Upper lobe of left lung (tissue), 6 donors: ENCODE measurements at places on chromosomes 2 and 18. TPM values are rescaled to one million over a fixed set of nuclear protein-coding genes. Genes with fewer than 3 reads are reported as not detected.

APCDD1 gene
- 10.2 TPM for total RNA-seq

GRCh38 chr2:31333046-31333445 lies 81.5 kb downstream of the XDH start:
- H3K4me3 ChIP-seq: no peak overlapping the region
- no peaks in the 10 kb centered on the region for H3K27me3 ChIP-seq
- DNase-seq: no peak
- H3K27ac ChIP-seq: no peak overlapping the region
- peaks cover 5% of the 10 kb centered on the region for H3K4me1 ChIP-seq

DNA sequence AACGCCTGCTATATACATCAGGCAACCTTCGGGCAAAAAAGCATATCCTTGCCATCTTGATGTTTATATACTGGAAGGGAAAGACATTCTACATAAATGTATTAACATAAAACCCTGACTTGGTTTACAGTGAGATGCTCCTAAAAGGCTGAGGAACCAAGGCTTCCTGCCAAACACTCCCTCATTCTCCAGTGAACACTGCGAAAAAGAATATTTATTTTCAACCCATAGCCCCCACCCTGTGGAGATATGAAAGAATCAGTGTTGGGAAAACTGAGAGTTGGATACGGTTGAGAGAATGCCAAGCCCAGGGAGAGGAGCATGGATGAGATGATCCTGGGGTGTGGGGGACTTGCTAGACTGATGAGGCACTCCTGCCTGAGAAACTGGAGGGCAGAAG lies 94.9 kb downstream of the PIEZO2 start:
- no peaks in the 10 kb centered on the region for H3K36me3 ChIP-seq
- no peak overlapping the region for H3K4me3 ChIP-seq
- H3K27me3 ChIP-seq: no peaks in the 10 kb centered on the region
- no peaks in the 10 kb centered on the region for H3K4me1 ChIP-seq

GRCh38 chr2:67528320-67528719 lies 131.2 kb downstream of the ETAA1 start:
- no peaks in the 10 kb centered on the region for H3K36me3 ChIP-seq
- no peak for DNase-seq
- H3K4me3 ChIP-seq: no peak overlapping the region
- H3K27me3 ChIP-seq: no peaks in the 10 kb centered on the region
- no peaks in the 10 kb centered on the region for H3K4me1 ChIP-seq
- no peak overlapping the region for H3K27ac ChIP-seq

CREG2 gene
- not detected for total RNA-seq

DNA sequence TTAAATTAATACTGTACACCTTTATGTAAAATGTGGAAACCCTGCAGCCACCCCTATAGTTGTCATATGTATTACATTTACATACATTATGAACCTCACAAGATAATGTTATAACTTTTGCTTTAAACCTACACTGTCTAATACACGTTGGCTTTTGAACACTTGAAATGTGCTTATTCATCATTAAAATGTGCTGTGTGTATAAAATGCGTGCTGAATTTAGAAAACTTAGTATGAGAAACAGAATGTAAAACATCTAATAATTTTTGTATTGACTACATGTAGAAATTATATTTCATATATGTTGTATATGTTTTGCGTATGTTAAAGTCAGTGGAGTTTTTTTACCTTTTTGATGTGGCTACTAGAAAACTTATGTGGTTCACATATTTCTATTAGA lies 68.8 kb downstream of the MAPRE2 start:
- DNase-seq: no peak
- H3K27me3 ChIP-seq: no peaks in the 10 kb centered on the region
- no peaks in the 10 kb centered on the region for H3K4me1 ChIP-seq
- no peak overlapping the region for H3K27ac ChIP-seq
- H3K4me3 ChIP-seq: no peak overlapping the region
- H3K36me3 ChIP-seq: no peaks in the 10 kb centered on the region

- no peak for DNase-seq
- no peak overlapping the region for H3K27ac ChIP-seq
Measured at GRCh38 chr2:10501980-10502802, 54.1 kb upstream of the ODC1 start.

GRCh38 chr2:10385933-10386773 lies 62.0 kb downstream of the ODC1 start:
- H3K4me1 ChIP-seq: peaks cover 91% of the 10 kb centered on the region
- H3K27me3 ChIP-seq: no peaks in the 10 kb centered on the region
- peak overlapping the region; percentile 70 for H3K27ac ChIP-seq

DNA sequence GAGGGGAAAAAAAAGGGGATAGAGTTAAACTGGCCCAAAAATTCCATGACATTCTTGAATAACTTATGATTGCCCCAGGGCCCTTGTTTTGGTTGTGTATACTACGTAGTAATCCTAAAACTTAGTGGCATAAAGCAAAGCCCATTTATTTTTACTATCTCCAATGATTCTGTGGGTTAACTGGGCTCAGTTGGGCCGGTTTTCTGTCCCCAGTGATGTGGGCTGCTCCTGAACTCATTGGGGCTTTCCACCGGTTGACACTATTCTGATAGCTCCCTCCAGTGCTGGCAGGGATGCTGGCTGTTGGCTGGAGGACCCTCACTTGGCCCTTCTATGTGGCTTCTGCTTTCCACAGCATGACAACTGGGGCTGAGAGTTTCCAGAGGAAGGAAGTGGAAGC lies 60.0 kb upstream of the TGIF1 start:
- H3K27ac ChIP-seq: no peak overlapping the region
- DNase-seq: no peak
- H3K4me1 ChIP-seq: no peaks in the 10 kb centered on the region
- no peaks in the 10 kb centered on the region for H3K36me3 ChIP-seq
- H3K27me3 ChIP-seq: no peaks in the 10 kb centered on the region

DNA sequence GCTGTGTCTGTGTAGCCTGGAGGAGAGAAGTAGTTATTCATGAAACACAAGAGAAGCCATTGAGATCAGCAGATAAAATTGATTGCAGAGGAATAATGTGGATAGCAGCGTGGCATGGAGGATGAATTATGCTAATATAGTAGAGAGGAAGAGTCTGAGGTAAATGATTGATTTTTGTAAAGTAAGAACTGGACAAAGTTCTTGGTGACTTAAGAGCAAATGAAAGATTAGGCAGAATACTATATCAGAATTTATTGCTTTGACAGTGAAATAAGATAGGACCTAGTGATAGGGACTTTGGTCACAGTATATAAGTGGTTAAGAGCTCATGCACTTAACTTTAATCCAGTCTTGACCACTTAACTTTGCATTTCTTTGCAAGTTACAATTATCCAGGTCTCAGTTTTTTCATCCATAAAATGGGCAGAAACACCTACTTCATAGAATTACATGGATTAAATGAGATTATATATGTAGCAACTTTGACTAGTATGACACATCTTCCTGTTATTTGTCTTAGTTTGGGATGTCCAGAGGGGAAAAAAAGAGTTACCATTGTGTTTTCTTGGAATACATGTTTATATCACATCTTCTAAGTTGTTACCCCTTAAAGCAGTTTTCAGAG lies 29.1 kb downstream of the ACVR2A start:
- H3K4me3 ChIP-seq: no peak overlapping the region
- H3K27me3 ChIP-seq: no peaks in the 10 kb centered on the region
- no peaks in the 10 kb centered on the region for H3K4me1 ChIP-seq
- no peak for DNase-seq
- H3K27ac ChIP-seq: no peak overlapping the region
- no peaks in the 10 kb centered on the region for H3K36me3 ChIP-seq

GRCh38 chr2:95041060-95041823 lies 15.7 kb downstream of the MAL start:
- peak overlapping the region; percentile 5 for H3K27ac ChIP-seq
- no peak for DNase-seq
- H3K36me3 ChIP-seq: no peaks in the 10 kb centered on the region
- H3K4me3 ChIP-seq: no peak overlapping the region
- no peaks in the 10 kb centered on the region for H3K27me3 ChIP-seq

TRIB2 gene
- total RNA-seq: 25.4 TPM

PRKAG3 gene
- not detected for total RNA-seq

TUBA4B gene
- total RNA-seq: 2.7 TPM

- no peak overlapping the region for H3K4me3 ChIP-seq
- no peak overlapping the region for H3K27ac ChIP-seq
- no peak for DNase-seq
Measured at GRCh38 chr2:64910972-64911433, 78.2 kb upstream of the SLC1A4 start.

DNA sequence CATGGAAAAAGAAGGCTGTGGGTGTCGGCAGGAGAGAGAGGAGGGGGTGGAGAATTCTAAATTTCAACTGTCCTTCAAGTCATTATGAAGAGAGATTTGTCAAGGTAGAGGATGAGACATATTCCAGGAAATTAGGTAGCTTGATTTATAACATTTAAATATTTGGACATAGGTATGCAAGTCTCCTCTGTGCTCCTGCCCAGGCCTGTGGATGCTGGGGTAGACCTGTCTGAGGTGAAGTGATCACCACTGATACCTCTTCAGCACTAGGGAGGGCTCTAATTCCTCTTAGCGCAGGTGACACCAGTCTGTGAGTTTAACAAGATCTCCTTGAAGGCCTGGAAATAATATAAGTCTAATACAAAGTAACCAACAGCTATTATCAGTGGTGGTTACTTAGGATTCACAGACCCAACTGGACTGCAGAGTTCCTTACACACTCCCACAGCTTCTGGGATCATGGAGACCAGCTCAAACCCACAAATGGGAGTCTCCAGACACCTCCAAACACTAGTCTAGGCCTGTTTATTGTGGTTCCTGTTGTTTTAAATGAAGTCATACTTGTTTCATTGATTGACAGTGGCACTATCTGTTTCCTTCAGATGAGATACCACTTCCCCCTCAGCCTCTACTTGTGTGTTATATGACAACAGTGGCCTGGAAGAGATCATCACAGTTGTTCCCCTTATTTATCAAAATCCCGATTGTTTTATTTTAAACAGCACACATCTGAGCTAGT lies 104.1 kb upstream of the ITPRID2 start:
- H3K27me3 ChIP-seq: no peaks in the 10 kb centered on the region
- no peak overlapping the region for H3K27ac ChIP-seq
- H3K4me3 ChIP-seq: no peak overlapping the region
- H3K4me1 ChIP-seq: peaks cover 4% of the 10 kb centered on the region
- DNase-seq: no peak
